Esophagus muscularis mucosa (tissue), 4 donors: ENCODE measurements at places on chromosomes 5 and 9. TPM values are rescaled to one million over a fixed set of nuclear protein-coding genes. Genes with fewer than 3 reads are reported as not detected.

GRCh38 chr9:130736834-130737233 lies 43.3 kb downstream of the EXOSC2 start:
- no peak for DNase-seq

DNA sequence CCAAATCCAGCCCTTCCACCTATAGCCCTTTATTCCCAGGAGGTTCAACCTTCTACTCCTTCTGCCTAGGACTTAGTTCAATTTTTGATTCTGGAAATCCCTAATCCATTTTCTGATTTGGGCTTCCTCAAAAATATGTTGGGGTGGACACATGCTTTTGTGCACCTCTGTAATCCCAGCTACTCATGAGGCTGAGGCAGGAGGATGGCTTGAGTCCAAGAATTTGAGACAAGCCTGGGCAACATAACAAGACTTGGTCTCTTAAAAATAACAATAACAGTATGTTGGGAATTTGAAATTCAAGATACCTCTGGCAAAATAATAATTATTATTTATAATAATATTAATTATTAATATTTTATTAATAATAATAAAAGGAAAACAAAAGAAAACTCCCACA lies 188.7 kb upstream of the TLE4 start:
- no peak for DNase-seq

- DNase-seq, result no peak
Measured at GRCh38 chr5:139641116-139642080, 6.8 kb upstream of the CXXC5 start.

DNA sequence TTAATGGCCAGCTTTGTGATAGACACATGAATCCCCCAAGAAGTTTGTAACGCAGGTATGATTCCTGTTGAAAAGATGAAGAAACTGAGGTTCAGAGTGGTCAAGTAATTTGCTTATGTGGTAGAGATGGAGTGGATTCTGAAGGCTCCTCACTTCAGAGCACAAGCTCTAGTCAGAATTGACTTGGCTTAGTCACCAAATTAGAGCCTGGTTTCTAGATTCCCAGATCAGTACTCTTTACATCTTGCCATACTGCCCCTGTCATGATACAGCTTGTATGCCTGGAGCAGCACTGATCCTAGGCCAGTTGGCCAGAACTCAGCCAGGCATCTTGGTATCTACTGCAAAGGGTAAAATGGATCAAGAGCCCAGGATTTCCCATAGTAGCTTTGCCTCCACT lies 284.4 kb upstream of the RFX3 start:
- DNase-seq, result no peak

Gene CLINT1
- 114 TPM for total RNA-seq

Gene TMEM174
- not detected for total RNA-seq

GRCh38 chr5:65142511-65143011 lies 339.2 kb downstream of the ADAMTS6 start:
- no peak for DNase-seq

DNA sequence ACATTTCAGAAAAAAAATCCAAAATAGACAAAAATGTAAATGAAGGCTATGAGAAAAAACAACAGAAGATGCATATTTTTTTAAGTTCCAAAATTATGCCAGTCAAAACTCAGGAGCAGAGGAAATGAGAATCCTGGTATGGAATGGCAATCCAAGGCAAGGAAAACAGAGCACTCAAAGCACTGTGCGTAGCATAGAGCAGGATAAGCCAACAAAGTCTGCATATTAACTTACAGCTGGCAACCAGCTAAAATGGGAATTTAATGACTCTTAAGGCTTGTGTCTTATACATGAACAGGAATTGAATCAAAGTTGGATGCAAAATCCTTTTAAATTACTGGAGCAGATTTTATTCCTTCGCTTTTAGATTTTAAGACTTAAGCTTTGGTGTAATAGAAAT lies 203.5 kb upstream of the DAPK1 start:
- no peak for DNase-seq

Gene FOXD4L3
- not detected for total RNA-seq

DNA sequence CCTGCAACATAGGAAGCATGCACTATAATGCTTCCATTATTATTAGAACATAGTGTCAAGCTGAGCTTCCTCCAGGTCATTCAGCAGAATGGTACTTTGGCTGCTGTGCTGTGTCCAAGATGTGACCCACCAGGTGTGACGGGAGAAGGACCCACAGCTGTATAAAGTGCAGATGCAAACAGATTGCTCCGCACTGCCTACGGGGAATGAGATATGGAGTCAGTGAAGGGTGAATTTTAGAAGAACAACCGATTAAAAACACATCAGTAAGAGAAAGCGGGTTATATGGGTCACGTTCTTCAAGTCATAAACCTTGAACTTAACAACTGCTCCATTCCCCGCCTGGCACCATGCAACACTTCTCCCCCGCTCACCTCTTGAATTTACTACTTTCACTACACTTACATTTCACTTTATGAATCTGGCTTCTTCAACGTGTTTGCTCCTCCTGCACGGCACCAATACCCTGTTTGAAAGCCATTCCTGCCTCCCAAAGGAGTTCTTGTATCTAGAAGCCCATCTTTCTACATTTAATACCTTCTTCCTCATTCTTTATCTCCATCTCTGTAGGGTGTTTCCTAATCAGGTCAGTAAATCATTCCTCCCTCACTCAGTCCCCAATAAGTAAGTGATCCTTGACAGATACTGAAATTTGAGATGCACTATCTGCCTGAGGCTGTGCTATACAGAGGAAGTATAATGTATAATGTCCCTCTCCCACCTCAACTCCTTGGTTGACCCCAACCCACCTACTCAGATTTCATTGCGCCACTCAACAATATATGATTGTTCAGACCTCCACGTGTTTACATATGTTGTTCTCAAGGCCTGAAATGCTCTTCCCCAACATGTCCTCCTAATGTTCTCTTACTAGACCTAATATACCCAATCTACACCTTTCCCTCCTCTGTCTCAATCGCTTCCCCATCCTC lies 25.9 kb downstream of the BRINP1 start:
- DNase-seq, result no peak

GRCh38 chr9:137138722-137139467 lies at the start of gene GRIN1:
Gene GRIN1 (plus strand): TSS chr9:137139154. CDS start chr9:137139487, 333 bp downstream.
- no peak for DNase-seq

GRCh38 chr5:172561151-172561550 lies 79.9 kb upstream of the NEURL1B start:
- no peak for DNase-seq

DNA sequence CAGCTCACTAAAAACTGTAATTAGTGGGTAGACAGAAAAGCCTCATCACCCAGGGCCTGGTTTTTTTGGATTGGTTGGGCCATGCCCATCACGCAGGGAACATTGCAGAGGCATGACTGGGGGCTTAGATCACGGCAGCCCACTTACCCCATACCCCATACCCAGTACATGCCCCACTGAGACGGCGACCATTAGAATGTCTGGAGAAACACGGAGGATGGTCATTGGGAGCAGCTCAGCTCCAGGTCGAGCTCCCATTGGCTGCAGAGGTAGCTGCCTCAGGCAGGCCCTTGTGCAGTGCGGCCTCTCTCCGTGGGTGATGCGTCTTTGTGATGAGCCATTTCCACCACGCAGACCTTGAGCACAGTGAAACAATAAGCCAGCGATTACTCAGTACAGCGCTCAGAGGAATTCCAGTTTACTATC lies 204.0 kb downstream of the GADD45G start:
- DNase-seq, result no peak

DNA sequence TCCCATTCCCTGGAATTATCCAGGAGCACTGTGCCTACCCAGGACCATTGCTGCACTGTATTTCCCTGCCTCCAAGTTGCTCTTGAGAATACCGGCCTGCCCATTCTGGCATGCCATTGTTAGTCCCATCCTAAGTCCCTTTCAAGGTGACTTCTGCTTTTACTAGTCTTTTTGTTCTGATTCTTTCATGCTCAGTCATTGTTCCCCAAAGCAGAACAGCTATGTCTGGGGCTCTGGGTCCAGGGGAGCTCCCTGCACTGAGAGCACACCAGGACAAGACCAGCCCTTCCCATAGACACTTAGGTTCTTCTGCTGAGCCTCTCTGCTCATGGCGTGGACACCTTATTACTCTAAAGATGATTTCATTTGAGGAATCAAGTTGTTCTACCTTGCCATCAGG lies 388.9 kb upstream of the KLF4 start:
- no peak for DNase-seq

GRCh38 chr5:159411115-159411514 lies 80.8 kb upstream of the IL12B start:
- DNase-seq, result no peak
